ENCODE measurements at places on chromosomes 3 and 15.

- DNase-seq = peak; percentile 79
Observed at GRCh38 chr15:31326875-31327668, 437 bp downstream of the KLF13 start.

- DNase-seq = no peak
Observed at GRCh38 chr3:172103724-172104123, 64.3 kb downstream of the FNDC3B start.

DNA sequence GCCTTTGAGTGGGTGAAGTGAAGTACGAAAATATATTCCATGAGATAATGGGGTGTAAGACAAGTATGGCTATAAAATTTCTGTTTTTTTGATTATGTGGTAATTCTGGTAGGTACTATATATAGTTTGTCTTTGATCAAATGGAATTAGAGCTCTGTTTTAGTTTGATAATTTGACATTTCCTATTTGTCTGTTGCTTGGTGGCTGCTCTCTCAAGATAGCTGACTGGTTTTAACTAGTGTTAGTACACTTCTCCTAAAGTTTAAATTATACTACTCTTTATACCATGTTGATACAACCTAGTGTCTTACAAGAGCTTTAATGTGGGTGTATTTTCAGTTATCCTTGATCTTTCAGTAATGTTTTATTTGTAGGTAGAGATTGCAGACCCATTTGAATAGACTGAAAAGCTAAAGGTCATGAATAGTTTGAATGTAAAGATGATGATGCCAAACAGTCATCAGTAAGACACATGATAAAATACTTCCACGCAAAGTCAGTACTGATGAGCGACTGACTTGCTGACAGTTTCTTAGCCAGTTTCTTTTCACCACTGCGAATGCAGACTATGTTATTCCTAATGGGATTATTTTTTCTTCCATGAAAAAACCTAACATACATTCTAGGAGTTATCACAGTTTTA lies 15.2 kb downstream of the SACM1L start:
- DNase-seq = no peak

DNA sequence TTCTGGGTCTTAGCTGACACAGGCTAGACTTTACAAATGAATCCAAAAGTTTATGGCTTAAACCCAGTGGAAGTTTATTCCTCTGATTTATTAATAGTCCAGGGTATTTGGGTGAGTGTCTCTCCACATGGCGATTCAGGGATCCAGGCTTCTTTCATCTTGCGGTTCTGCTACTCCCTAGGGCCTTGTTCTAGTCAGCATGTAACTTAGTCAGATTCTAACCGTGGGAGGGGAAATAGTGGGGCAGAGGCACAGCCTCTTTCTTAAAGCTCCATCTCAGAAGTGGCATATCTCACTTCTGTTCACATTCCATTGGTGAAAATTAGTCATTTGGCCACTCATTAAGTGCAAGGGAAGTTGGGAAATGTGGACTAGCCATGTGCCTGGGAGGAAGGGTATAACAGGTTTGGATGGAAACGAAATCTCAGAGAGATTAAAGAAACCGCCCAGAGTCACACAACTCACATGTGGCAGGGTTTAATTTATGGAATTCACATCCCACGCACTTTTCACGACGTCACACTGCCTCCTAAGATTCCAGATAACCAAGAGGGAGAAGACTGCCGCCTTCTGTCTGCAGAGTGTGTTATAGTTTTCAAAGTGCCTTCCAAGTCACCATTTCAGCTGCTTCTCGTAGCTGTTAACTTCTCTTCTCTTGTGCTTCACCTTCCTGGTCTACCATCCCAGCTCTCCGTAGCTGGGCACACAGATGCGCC lies 11.4 kb upstream of the RASGRF1 start:
- no peak for DNase-seq

DNA sequence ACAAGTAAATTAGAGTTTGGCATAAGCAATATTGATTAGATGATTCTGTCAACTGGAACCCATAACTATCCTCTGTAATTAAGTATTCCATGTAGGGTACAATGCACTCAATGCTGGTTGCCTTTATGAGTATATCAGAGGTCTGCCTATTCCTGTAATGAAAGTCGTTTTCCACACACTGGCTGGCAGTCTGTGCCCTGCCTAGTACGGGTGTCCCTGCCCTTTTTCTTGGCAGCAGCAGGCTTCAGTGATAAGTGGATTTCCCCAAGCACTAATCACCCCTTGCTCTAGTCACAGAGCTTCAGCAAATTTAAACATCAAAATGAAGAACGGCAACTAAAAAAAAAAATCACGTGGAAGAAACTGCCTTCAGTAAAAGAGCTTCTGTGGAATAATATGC lies 294.8 kb upstream of the STT3B start:
- no peak for DNase-seq

DNA sequence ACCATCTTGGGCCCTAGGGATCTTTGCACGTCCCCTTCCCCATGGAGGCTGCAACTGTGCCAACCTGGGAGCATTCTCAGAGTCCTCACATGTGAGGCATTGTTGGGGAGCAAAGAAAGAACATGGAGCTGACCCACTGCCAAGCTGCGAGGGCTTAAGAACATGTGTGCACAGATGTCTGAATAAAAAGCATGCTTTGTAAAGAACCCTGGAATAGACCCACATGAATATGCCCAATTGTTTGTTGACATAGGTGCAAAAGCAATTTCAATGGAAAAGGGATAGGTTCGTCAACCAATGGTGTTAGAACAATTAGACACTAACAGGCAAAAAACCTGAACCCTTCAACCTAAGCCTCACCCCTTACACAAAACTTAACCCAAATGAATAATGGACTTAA lies 9.3 kb downstream of the PGPEP1L start:
- no peak for DNase-seq

DNA sequence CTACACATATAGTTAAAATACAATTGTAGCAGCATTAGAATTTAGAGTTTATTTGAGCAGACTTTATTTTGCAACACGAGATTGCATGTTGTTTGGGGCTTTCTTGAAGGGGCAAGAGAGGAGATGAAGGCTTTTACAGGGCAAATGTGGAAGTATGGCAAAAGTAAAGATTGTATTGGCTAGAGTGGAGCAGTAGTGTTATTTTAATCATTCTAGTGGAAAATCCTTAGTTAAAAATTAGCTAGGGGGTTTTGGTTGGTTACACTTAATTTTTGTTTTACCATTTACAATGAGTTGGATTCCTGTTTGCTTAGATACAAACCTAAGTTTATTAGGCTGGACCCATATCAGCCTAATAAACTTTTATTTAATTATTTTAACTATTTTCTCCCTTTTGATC lies 4.6 kb downstream of the OR5H15 start:
- no peak for DNase-seq

DNA sequence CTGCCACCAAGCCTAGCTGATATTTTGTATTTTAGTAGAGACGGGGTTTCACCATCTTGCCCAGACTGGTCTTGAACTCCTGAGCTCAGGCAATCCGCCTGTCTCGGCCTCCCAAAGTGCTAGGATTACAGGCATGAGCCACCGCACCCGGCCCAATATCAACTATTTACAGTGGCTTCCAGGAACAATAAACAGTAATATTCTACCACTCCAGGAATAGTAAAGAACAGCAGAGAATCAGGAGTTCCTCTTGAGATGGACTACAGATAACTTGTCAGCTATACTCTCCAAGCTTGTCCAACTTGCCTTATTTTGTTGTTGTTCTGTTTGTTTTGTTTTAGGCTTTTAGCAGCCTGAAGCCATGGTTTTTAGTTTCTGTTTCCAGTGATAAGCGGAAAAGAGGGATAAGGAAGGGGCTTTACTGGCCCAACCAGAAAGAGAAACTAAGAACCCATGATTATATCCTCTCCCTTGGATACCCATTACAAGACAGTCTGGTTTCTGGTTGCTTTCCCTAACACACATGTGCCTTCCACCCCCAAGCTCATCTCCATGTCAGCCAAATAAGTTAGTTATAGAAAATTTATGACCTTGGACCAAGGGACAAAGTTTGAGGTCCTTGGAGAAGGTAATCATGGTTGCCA lies 36.7 kb downstream of the ARHGEF3 start:
- no peak for DNase-seq

DNA sequence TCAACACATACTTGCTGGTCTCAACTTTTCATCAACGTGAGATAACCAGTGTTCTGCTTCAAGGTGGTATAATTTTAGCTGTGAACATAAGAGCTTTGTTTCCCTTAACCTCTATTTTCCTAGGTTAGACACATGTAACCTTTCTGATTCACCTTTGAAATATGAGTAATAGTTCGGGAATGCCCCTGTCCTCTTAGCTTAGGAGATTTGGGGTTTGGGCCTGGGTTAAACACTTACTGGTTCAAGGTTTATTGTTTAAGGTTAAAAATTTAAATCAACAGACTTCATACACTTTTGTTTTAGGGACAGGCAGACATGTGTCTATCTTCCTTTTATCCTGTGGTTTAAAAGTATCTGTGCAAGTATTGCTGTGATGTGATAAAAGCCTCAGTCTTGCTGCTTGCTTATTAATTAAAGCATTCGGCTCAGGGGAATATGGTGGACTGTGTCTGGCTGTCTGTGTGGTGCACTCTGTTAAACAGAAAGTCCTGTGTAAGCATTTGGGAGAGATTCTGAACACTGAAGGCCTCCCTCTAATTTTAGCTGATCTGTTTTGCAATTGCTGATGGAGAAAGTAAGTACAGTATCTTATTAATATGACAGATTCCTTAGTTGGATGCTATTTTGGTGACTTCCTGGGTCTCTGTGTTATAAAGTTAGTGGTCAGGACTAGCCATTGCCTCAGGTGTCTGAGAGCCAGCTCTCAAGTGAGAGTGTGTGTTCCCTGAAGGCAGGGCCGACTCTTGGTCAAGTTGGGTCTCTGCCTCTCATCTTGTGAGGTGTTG lies 81.8 kb downstream of the USP13 start:
- DNase-seq = no peak

DNA sequence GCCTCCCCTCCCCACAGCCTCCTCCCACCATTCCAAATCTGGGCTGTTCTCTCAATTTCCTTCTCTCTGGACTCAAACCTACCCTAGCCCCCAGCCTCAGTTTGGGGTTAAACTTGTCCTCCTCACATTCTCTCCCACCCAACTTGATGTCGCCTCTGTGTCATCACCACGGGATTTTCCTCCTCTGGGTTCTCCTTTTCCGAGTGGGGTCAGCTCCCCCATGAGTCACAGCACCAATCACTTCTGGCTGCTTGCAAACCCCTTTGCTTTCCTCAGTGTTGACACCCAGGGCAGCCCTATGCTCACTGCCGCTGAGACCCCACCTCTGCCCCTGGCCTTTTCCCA lies 451 bp downstream of the CCR5AS start:
- DNase-seq = no peak

- DNase-seq = peak; percentile 97
Observed at GRCh38 chr15:90716976-90717821, at the start of gene BLM. Gene BLM, plus strand, starts transcription at chr15:90717346. Its CDS starts 30,047 bp downstream, at chr15:90747393.

DNA sequence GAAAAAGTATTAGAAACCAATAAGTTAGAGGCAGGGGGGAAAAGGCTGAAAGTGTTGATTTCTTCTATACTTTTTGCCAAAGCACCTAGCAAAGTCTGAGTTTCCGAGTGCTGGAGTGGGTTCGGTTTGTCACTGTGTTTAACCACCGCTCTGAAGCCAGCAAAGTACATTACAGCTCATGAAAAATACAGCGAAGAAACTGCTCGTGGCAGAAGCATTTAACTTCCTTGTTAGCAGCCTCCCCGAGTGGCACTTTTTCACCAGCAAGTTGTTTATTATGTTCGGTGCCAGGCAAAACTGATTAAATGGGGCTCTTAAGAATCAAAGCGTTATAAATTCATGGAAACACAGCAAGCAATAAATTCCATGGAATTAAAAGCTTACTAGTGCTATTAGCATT lies 313.6 kb downstream of the FOXP1 start:
- no peak for DNase-seq

- no peak for DNase-seq
Observed at GRCh38 chr15:56616551-56616950, 116.8 kb downstream of the ZNF280D start.

DNA sequence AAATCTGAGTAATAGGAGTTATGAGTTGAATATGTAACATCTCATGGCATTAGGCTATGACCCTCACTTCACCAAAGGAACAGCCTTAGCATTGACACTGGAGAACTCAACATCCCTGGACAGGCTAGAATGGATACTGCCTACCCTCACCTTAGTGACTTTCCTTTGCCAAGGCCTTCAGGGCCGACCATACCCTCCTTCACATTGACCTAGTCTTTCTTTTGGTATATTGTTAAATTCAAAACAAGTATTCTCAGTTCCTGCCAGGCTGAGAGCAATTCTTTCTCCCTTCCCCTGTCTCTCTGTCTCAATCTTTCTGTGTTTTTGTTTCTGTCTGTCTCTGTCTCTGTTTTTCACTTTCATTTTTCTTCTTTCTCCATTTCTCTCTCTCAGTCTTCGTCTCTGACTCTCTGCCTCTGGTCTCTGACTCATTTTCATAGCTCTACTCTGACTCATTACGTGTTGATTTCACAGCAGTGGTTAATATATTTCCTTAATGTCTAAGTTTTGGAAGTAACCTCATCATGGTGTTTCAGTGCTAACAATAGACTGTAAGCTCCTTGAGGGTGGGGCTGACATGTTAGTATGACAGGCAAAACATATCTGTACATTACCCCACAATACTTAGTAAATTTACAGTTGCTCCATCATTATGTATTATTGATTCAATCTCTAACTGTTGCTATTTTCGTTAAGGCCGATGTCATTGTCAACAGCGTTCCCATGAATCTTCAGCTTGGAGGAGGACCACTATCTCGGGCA lies 32.5 kb downstream of the PARP15 start:
- DNase-seq = peak; percentile 17

GRCh38 chr3:3141939-3142338 lies 15.2 kb downstream of the TRNT1 start:
- DNase-seq = no peak

DNA sequence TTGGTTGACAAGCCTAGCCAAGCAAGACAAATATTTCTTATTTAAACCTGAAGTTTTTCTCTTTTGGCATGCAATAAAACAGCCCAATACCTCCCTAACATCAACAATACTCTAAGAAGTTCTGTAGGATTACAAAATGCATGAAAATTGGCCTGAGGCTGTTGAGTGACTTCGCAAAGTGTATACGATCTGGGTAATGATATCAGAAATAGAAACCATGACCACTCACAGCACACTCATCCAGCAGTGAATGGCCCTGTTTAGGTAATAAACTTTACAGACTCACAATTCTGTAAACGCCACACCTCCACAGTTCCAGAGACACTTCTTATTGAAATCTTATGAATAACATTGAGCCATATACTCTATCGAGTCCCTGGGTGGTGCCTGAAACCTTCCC lies 83.0 kb upstream of the NAALADL2 start:
- DNase-seq = no peak

- DNase-seq = no peak
Observed at GRCh38 chr3:54936561-54936960, 8.7 kb upstream of the LRTM1 start.

- DNase-seq = no peak
Observed at GRCh38 chr3:118116991-118117390, 917.7 kb downstream of the IGSF11 start.

- DNase-seq = no peak
Observed at GRCh38 chr15:63255489-63255990, 21.9 kb upstream of the APH1B start.

Data from activated CD4-positive, alpha-beta memory T cell treated with anti-CD3 and anti-CD28 coated beads, Interleukin-2, amount 10 ng/mL, durations not matched to agents 7 days and 5 days (primary cell).